ENCODE measurements at places on chromosomes 5 and 9. TPM values are rescaled to one million over a fixed set of nuclear protein-coding genes. Genes with fewer than 3 reads are reported as not detected.

The CMBL gene
- polyA plus RNA-seq, result 3.9 TPM

The PKD2L2 gene
- polyA plus RNA-seq, result not detected

The ANKRD34B gene
- polyA plus RNA-seq, result 0.05 TPM

The FOXD4 gene
- not detected for polyA plus RNA-seq

The SARDH gene
- 8.5 TPM for polyA plus RNA-seq

GRCh38 chr5:173919443-173919842 is 31.3 kb downstream of the CPEB4 start:
- no peaks in the 10 kb centered on the region for H3K36me3 ChIP-seq
- H3K4me3 ChIP-seq, result peak overlapping the region; percentile 43
- H3K27me3 ChIP-seq, result no peaks in the 10 kb centered on the region
- no peak for DNase-seq

GRCh38 chr5:32190095-32190494 is 16.0 kb upstream of the GOLPH3 start:
- H3K4me1 ChIP-seq, result no peaks in the 10 kb centered on the region
- no peak overlapping the region for H3K4me3 ChIP-seq
- H3K36me3 ChIP-seq, result no peaks in the 10 kb centered on the region
- no peak overlapping the region for H3K27ac ChIP-seq

DNA sequence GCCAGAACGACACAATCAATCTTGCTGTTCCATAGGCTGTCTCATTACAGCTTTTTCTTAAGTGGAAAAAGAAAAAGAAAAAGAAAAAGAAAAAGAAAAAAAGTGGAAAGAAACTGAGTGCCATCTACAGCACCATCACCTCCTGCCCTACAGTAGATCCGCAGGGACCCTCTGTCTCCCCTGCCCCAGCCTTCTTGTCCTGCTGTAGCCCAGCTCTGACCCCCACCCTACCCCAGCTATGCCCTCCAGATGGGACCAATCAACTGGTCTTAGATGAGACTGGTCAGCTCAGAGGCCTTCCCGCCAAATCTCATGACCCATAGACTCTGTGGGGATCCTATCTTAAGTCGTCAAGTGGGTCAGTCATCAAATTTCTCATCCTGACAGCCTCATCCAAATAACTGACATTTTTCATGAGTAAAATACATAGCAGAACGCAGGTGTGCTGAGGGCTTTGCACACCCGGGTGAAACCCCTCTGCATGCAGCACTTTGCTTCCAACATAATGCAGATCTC is 34.8 kb downstream of the TSPAN17 start:
- H3K4me1 ChIP-seq, result no peaks in the 10 kb centered on the region
- no peak overlapping the region for H3K4me3 ChIP-seq
- DNase-seq, result no peak
- no peak overlapping the region for H3K27ac ChIP-seq
- no peaks in the 10 kb centered on the region for H3K36me3 ChIP-seq
- H3K27me3 ChIP-seq, result peaks cover 9% of the 10 kb centered on the region

DNA sequence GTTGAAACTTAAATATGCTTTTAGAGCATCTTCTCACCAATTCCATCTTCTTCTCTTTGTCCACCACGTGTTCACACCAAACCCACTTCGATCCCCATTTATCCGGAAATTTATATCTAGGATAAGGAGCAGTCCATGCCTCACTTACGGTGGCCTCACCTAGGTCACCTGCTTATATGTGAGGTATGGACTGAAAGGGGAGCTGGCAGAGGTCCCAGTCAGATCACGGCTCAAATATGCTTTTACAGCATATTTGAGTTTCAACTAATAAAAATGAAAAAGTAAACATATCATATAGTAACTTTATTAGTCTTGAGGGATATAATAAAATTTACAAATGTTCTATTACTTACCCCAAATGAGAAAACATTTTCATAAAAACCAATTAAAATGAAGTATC is 508.4 kb downstream of the CDH18 start:
- no peak for DNase-seq
- H3K27ac ChIP-seq, result no peak overlapping the region
- no peaks in the 10 kb centered on the region for H3K4me1 ChIP-seq
- H3K36me3 ChIP-seq, result no peaks in the 10 kb centered on the region
- H3K27me3 ChIP-seq, result no peaks in the 10 kb centered on the region

GRCh38 chr5:44603496-44604272 is 205.1 kb upstream of the MRPS30 start:
- H3K4me3 ChIP-seq, result no peak overlapping the region
- H3K36me3 ChIP-seq, result no peaks in the 10 kb centered on the region
- no peaks in the 10 kb centered on the region for H3K4me1 ChIP-seq
- no peaks in the 10 kb centered on the region for H3K27me3 ChIP-seq
- no peak overlapping the region for H3K27ac ChIP-seq

DNA sequence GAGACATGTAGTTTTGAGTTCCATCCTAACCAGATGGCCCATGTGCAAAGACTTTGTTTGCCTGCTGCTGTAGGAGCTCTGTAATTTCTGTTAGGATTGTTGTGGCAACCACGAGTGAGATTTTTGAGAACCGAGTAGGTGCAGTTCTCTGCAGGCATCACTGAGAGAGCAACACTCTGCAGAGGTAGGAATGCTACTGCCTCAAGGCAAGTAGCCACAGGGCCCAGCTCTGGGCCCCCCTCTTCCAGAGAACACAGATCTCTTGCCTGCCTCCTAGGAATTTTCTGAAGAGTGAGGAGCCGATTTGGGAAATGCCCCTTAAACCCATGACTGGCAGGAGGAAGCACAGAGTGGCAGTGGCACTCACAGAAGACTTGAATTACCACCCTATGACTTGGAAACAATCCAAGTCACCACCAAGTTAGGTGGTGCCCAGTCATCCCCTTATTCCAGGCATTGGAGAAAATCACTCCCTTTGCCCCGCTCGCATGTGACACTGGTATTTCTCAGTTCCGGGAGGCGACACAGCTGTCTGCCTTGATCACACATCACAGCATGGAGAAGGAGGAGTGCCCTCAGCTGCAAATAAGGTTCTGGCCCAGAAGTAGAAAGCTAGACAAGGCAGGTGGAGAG is 52.5 kb upstream of the SLC2A8 start:
- H3K27ac ChIP-seq, result no peak overlapping the region
- H3K36me3 ChIP-seq, result no peaks in the 10 kb centered on the region
- DNase-seq, result no peak
- no peaks in the 10 kb centered on the region for H3K4me1 ChIP-seq
- H3K4me3 ChIP-seq, result no peak overlapping the region

- H3K27me3 ChIP-seq, result no peaks in the 10 kb centered on the region
- no peak for DNase-seq
- H3K27ac ChIP-seq, result no peak overlapping the region
- no peaks in the 10 kb centered on the region for H3K36me3 ChIP-seq
- no peaks in the 10 kb centered on the region for H3K4me1 ChIP-seq
- H3K4me3 ChIP-seq, result no peak overlapping the region
Observed at GRCh38 chr5:105877592-105877991, 1793.1 kb downstream of the EFNA5 start.

DNA sequence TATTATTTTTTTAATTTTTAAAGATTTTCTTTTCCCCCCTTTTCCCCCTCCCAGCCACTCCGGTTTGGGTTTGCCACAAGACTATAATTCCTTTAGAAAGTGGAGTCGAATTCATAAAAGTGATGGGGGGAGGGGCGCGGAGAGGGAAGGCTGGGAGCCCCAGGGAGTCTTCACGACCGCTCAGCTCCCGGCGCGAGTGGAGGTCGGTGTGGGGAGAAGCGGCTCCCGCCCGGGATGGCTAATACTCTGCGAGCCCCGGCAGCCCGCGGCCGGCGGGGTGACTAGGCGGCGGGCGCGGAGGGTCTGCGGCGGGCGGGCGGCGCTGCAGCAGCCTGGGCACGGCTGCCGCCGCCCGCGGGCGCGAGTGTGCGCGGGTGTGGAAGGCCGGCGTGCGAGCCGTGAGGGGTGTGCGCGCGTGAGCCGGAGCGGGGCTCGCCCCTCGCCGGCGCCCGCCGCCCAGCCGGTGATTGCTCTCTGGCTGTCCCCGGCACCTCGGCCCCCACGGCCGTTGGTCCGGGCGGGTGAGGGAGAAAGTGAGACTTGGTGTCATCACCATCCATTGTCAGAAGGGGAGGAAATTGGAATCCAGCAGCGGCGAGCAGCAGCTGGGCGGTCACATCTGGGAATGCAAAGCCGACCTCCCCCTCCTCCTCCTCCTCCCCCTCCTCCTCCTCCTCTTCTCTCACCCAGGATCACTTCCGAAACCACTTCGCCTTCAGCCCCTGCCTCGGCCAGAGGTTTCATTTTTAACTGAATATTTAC is at the start of gene PARP8:
Gene PARP8 (plus strand): TSS at position 377 of the 762 bp plus-strand sequence. CDS start 459 bp downstream, outside the sequence.
- peak; percentile 65 for DNase-seq
- peaks cover 6% of the 10 kb centered on the region for H3K4me1 ChIP-seq
- H3K4me3 ChIP-seq, result peak within 1 kb of the TSS; percentile 72
- H3K27me3 ChIP-seq, result no peaks in the 10 kb centered on the region
- no peaks in the 10 kb centered on the region for H3K36me3 ChIP-seq
- peak within 1 kb of the TSS; percentile 33 for H3K27ac ChIP-seq

Data from cardiac muscle cell (in vitro differentiated cells and primary cell).